ENCODE measurements at places on chromosomes 2 and 18.

GRCh38 chr2:201298462-201299052 lies 38.2 kb downstream of the CASP8 start:
- DNase-seq: no peak

DNA sequence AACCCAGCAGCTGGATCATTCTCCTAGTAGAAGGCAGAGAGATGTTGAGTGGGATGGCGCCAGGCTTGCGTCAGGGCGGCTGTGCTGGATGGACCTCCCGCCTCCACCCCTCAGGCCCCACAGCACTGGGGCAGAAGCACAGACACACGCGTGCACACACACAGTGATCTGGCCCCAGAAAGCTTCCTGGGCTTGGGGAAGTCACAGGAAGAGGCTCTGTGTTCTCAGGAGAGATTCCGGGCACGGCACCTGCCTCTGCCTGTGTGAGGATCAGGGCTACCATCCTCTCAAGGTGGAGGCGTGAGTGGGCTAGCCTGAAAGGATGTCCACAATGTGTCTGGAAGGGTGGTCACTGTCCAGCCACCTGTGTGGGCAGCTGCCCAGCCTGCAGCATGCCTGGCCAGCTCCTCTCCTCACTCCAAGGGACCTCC lies 229.8 kb upstream of the HS6ST1 start:
- DNase-seq: no peak

DNA sequence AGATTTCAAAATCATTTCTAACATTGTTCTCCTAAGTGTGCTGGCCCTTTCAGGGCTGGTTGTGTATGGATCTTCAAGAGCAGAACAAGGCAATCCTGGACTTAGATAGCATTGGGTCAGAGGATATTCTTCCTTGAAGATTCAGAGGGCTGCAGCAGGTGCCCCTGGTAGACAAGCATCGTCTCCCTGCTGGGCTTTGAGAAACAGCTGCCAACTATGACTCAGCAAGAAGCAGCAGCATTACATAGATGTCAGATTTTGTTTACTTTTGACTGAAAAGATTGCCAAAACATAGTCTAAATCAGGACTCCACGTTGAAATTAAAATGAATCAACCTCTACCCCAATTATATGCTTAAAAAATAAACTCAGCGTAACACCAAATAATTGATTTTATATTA lies 618.8 kb downstream of the SOCS6 start:
- DNase-seq: no peak

DNA sequence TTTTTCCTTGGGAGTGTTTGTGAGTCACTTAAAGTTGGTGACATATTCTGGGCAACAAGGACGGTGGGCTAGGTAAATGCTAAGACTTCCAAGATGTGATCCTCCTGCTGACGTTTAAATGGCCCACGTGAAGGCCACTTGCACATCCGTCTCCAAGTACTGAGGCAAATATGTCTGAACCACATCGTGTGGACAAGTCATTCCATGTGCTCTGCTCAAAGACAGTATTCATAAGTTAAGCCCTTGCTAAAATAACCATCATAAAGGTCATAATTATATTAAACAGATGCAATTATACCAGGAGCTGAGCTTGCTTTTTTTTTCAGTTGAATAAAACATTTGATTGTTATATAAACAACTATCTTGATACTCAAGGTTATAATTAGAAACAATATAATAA lies 44.8 kb downstream of the SPP2 start:
- DNase-seq: no peak

DNA sequence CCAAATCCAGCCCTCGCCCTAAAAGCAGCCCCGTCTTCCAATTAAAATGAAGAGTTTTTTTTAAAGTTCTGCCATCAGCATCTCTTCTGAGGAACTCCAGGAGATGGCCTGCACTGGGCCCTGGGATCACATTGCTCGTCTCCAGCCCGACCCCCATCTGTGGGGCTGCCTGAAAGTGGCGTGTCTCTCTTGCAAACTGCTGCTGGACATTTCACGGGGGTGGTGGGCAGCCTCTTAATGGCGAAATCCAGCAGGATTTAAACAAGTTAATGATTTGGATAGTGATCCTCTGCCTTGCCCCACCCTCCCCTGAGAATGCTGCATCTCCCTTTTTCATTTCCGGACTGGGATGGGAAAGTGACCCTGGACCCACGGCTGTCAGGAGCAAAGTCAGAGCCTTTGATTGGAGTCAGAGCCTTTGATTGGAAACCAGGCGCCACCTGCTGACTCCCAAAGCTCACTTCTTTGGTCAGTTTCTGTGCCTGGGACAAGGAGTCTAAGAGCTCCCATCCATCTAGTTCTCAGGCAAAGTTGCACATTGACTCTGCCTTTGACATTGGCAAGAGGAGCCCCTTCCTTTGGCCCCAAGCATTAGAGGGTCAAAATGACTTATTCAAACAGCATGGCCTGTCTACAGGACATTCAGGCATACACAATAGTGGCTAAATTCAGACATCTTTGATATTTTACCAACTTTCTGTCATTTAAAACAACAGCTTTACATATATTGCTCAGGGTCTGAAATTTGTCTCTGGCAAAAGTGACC lies 155.2 kb downstream of the SH3BP4 start:
- DNase-seq: peak; percentile 35

DNA sequence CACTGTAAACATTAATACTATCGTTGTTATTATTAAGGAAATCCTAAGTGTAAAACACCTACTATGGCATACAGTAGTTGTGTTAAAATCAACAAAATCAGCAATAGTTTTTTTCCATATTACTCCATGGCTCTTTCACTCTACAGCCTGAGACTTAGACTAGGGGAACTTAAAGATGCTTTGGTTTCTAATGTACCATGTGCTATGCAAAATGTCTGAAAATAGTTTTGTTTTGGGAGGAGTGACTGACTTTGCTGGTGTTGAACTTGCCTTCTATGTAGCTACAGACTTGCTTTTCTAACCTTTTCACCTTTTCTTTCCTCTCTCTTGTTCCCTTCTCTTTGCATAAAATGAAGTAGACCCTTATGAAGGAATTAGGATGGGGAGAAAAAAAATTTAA lies 159.0 kb upstream of the CCDC195 start:
- no peak for DNase-seq

GRCh38 chr2:199936554-199936953 lies 18.7 kb downstream of the TYW5 start:
- no peak for DNase-seq

- no peak for DNase-seq
Measured at GRCh38 chr2:241933179-241933911, 63.8 kb downstream of the RTP5 start.

GRCh38 chr2:102042196-102043081 lies 50.7 kb downstream of the IL1R2 start:
- DNase-seq: no peak

GRCh38 chr2:142478206-142478605 lies 347.4 kb upstream of the LRP1B start:
- DNase-seq: no peak

DNA sequence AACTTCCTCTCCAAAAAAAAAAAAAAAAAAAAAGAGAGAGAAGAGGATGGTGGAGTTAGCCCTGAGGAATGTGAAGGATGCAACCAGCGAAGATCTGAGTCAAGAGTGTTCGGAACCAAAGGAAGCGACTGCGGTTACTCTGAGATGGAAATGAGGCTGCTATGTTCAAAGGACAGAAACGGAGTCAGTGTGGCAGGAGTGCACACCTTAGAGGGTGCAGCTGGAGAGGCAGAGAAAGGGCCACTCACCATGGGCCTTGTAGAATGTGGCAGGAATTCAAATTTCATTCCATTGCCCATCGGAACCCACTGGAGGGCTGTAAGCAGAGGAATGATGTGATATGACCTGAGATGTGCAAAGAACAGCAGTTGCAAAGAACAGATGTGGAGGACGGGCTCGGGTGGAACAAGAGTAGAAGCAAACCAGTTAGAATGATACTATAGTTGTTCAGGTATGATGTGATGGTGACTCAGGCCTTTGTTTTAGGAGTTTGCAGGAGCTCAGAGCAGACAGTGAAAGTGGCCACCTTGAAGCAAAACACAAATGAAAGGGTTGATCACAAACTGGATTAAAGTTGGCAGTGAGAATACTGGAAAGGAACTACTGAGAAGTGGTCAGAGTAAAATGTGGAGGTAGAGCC lies 22.6 kb downstream of the ITGA6 start:
- DNase-seq: no peak

DNA sequence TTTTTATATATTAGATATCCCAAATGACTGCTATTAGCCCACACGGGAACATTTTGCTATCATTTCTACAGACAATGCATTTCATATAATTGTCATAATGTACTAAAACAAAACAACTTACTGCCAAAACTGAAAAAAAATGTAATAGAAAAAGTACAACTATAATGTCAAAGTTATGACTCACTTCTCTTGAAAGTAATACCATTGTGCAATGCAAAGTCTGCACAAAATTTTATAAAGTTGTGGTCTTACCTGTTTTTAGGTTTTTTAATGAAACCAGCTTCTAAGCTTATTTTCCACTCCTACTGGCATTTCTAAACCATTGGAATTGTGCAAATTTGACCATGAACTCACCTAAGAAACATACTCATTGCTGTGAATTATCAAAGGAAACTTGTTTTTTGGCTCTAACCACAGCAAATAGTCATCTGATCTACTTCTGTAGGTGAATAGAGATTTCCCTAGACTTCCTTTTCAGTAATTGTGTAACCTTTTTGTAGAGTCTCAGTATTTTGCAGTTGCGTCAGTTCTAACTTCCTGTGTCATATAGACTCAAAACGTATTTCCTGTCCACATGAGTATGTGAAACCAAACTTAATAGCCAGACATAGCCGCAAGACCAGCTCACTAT lies 31.9 kb upstream of the TFPI start:
- DNase-seq: no peak

DNA sequence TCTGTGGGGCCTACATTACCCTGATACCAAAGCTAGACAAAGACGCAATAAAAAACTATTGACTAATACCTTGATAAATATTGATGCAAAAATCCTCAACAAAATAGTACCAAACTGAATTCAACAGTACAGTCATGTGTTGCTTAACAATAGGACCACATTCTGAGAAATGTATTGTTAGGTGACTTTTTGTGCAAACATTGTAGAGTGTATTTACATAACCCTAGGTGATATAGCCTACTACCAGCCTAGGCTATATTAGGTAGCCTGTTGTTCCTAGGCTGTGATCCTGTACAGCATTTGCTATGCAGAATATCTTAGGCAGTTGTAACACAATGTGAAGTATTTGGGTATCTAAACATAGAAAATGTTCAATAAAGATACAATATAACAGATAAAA lies 36.7 kb downstream of the CCDC138 start:
- DNase-seq: no peak

DNA sequence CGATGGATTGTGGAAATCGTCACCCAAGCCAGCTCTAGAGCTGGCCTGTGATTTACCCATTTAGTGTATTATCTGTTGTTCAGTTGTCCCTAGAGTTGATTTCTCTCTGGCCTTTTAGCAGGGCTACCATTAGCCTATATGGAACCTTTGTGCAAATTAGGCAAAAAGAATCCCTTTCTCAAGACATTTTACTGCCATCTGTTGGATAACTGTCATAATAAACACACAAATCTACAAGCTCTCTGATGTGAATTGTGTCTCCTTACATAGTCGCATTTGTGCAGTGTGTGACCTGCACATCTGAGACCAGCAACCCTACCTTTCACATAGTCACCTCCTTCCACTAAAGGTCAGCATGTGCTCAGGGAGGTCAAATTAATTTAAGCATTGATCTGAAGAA lies 34.0 kb downstream of the LOXHD1 start:
- no peak for DNase-seq

GRCh38 chr2:157184161-157184895 lies 73.2 kb upstream of the GALNT5 start:
- DNase-seq: no peak

DNA sequence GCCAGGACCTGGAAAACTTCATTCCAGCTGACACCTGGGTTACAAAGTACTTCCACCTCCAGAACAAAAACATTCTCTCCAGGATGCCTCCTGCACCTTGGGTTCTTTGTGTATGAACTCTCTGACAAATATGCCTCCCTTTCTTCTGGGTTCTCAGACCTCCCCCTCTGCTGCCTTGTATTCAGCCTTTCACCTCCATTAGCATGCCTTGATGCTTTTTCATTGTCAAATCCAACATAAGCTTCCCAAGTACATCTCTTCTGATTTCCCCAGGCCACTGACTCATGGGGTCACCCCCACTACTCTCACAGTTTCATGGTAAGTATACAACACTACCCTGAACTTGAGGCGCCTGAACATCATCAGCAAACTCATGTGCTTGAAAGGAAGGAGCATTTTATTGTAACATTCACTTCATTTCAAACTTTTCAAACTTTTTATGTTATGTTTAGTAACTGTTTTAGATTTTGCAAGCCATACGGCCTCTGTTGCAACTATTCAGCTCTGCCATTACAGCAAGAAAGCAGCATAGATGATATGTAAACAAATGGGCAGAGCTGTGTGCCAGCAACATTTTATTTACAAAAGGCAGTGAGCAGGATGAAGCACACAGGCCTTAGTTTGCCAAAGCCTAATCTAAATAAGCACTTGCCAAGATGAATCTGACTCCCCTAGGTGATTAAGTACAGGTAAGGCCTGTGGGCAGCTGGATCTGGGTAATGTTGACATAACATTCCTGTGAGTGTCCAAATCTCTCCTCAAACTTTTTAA lies 32.5 kb upstream of the MRPS9 start:
- no peak for DNase-seq

DNA sequence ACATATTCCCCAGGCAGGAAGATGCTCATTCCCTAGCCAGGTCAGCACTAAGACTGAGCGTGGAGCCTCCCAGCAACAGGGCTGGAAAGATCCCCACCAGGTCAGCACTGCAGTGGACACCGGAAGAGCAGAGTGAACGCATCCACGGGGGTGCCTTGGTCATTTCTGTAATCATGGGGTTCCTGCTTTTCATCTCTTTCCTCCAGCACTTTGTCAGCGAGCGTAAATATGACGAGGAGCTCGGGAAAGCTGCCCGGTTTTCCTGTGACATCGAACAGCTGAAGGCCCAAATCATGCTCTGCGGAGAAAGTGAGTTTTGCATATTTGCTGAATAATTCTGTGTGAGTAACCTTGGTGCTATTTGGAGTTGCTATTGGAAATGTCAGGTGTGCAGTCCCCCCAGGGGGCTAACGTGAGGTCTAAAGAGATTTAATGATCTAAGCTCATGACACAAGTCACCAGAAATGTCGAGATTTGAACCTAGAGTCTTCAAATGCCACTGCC lies 40.1 kb downstream of the KCTD18 start:
- no peak for DNase-seq

- no peak for DNase-seq
Measured at GRCh38 chr2:119291588-119292167, 68.0 kb downstream of the STEAP3 start.

GRCh38 chr18:59358414-59358711 lies 702 bp downstream of the LMAN1 start:
- DNase-seq: peak; percentile 79

DNA sequence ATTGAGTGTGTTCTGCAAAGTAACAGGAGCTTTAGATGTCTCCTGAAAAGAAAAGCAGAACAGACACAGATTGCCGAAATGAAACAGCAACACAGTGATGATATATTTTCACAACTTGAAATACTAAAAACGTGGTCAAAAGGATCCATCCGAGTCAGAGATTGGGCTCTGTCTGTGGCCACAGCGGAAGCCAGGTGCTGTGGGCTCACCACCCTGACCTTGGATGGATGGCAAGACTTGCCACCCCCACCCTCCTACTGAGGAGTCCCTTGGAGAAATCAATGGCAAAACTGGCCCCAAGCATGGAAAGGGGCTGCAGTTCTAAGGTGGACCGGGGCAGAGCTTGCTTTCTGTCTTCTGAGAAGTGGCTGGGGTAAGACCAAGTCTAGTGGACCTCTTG lies 31.4 kb upstream of the ACKR3 start:
- DNase-seq: no peak

GRCh38 chr2:24272907-24273306 lies 87.4 kb downstream of the ITSN2 start:
- DNase-seq: no peak

GRCh38 chr2:189570570-189571031 lies 10.0 kb downstream of the SLC40A1 start:
- no peak for DNase-seq
